ENCODE measurements at places on chromosomes 11 and 22. TPM values are rescaled to one million over a fixed set of nuclear protein-coding genes. Genes with fewer than 3 reads are reported as not detected.

GRCh38 chr11:35031867-35032266 is 107.1 kb upstream of the CD44 start:
- no peak for DNase-seq

- DNase-seq = no peak
Measured at GRCh38 chr11:126732981-126733380, 267.6 kb downstream of the KIRREL3 start.

- no peak for DNase-seq
Measured at GRCh38 chr11:5348551-5349194, 2.6 kb upstream of the OR51B6 start.

PRG3 gene
- polyA plus RNA-seq = not detected

GRCh38 chr11:102413497-102413896 is 39.1 kb downstream of the TMEM123 start:
- DNase-seq = no peak

SLC22A8 gene
- polyA plus RNA-seq = not detected

All from AG04450 (cell line).